ENCODE measurements at places on chromosomes 7 and 10.

- no peak for DNase-seq
Observed at GRCh38 chr10:111974325-111974724, 209.2 kb downstream of the GPAM start.

- DNase-seq: no peak
Observed at GRCh38 chr7:111842491-111842890, 280.2 kb upstream of the IMMP2L start.

- no peak for DNase-seq
Observed at GRCh38 chr10:94402843-94403379, 570 bp downstream of the TBC1D12 start.

DNA sequence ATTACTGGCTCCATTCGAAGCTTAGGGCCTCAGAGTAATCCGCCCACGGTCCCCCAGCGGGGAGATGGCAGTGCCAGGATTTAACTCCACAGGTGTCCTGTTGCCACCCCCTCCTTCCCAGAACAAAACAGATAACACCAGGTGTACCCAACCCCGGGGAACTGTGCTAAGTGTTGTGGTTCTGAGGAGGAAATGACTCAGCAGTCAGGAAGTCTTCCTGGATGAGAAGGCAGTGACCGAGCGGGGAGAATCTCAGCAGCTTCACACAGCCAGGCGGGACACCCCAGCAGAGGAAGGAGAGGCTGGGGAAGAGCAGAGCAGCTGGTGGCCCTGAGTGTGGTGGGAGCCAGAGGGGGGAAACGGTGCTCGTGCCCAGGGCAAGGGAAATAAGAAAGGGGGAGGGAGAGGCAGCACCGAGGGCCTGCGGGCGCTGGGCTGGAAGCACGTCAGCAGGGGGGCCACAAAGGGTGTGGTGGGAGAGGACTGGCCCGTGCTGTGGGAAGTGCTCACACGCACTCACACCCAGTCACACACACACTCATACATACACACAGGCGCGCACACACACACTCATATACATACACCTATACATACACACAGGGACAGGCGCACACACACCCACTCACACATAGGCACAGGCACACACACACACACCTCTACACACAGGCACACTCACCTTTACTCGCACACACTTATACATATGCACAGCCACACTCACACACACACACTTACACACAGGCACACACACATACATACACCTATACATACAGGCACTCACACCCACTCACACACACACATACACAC, 59.8 kb upstream of the CHST15 start:
- DNase-seq: no peak

DNA sequence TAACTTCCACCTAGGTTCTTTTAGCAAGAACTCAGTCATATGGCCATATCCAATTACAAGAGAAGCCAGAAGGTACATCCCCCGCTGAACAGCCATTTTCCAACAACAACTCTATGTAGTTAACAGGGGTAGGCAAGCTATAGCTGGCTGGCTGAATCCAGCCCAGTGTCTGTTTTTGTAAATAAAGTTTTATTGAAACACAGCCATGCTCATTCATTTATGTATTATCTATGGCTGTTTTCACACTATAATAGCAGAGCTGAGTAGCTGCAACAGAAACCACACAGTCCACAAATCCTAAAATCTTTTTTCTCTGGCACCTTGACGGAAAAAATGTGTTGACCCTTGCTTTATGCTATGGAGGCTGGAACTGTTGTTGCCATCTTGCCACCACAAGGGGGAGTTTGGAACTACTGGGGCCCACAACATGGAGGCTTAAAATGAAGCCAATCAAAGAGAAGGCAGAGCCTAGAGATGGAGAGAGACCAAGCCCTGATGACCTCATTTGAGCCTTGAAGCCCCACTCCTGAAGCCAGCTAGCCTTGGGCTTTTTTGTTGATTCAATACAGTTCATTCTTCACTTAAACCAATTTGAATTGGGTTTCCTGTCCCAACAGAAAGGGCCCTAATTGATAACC, 33.3 kb upstream of the XPNPEP1 start:
- no peak for DNase-seq

- DNase-seq: no peak
Observed at GRCh38 chr10:82394122-82394521, 519.1 kb downstream of the NRG3 start.

GRCh38 chr10:114726820-114727271, 68.8 kb upstream of the ABLIM1 start:
- DNase-seq: no peak

- no peak for DNase-seq
Observed at GRCh38 chr10:75814014-75814413, 382.6 kb downstream of the LRMDA start.

GRCh38 chr10:117727421-117727820, 184.9 kb downstream of the EMX2 start:
- DNase-seq: no peak

Measured in SIG-M5 (cell line).